Gastroesophageal sphincter (tissue), 4 donors: ENCODE measurements at places on chromosomes 1 and 21. TPM values are rescaled to one million over a fixed set of nuclear protein-coding genes. Genes with fewer than 3 reads are reported as not detected.
A peak's percentile ranks its signal among the peaks of the same experiment; 100 is the strongest.

The GJA5 gene
- total RNA-seq: 3.9 TPM

- peak; percentile 55 for ATAC-seq
Observed at GRCh38 chr1:224433701-224434672, 610 bp downstream of the WDR26 start.

DNA sequence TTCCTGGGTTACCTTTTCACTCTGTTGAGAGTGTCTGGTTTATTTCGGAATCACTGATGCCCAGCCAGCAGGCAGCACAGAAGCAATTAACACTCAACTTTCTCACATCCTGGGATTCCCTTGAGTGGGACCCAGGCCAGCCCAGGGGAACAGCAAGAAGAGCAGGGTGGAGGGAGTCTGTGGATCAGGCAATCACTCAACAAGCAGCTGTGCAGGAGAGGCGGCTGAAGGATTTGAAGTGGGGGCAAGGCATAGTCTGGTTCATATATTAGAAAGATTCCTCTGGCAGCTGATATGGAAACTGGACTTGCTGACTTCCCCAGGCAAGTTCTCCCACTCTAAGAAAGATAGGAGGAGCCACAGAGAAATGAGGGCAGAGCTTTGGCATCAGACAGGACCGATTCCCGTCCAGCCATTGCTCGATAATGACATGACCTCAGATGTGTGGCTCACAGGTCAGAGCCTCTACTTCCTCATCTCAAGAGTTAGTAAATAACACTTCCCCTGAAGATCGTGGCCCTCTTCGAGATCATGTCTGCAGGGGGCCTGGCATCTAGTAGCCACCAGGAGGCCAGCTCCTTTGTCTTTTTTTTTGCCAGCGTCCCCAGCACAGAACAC lies 12.4 kb downstream of the EPHA8 start:
- ATAC-seq: no peak

GRCh38 chr1:28864695-28865094 lies 49.7 kb upstream of the EPB41 start:
- no peak for ATAC-seq

DNA sequence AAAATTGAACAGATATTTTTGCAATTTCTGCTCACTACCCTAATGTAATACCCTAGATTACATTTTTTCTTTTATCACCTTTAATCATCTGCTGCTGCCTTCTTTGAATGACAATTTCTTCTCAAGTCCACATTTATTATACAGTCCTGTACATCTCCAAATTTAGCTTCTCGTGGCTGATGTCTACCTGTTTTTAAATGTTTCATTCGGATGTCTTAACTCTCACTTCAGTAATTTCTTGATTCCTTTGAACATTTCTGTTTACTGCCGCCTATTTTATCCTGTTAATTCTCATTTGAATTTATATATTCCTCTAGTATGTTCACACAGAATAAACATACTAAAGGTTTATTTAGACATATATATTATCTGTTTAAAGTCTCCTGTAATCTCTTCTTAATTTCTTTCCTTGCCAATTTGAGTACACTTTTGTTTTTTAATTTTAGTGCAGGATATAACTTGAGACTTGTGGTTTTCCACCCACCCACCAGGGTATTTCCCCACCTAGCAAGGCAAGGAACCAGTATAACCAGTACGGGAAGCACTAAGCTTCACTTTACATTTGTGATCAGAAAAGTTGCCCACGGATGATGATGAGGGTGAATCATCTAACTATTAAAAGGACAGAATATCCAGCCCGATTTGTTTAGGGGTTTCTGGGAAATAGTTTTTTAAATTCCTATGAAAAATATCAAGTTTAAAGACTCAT lies 12.7 kb downstream of the INSL5 start:
- no peak for ATAC-seq

- ATAC-seq: no peak
Observed at GRCh38 chr1:201930137-201930536, 16.2 kb downstream of the LMOD1 start.

GRCh38 chr1:42929434-42930177 lies 29.1 kb downstream of the SLC2A1 start:
- ATAC-seq: no peak

DNA sequence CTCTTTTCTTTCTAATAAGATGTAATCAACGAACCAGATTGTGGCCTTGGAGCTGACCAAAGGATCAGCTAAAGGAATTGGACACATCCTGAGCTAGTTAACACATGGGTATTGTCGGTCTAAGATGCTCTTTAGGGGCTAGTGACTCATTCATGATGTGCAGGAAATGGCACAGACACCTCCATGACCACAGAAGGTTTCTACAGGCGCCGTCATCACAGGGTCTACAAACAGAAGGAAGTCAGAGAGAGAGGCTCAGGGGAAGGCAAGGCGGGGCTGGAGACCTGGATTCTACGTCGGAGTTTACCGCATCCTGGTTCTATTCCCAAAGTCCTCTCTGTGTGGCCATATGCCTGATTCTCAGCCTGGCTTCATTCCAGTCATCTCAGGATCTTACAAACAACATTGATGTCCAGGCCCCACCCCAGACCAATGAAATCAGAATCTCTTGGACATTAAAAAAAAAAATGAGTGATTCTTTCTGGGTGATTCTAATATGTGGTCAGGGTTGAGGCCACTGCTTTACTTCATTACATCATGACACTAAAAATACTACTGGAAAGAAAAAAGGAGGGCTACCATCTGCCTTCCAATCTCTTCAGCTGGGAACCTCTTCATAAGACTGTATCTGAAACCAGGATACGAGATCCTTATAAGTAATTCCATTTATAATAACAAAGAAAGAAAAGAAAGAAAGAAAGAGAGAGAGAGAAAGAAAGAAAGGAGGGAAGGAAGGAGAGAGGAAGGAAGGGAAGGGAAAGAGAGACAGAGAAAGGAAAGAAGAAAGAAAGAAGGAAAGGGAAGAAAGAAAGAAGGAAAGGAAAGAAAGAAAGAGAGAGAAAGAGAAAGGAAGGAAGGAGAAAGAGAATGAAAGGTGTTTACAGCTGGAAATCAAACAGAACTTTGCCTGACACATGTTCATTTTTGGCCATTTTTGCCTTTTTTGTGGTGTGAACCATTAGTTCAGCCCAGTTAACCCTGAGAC lies 11.6 kb upstream of the KCNJ15 start:
- no peak for ATAC-seq

The GBP1 gene
- 28.1 TPM for total RNA-seq

DNA sequence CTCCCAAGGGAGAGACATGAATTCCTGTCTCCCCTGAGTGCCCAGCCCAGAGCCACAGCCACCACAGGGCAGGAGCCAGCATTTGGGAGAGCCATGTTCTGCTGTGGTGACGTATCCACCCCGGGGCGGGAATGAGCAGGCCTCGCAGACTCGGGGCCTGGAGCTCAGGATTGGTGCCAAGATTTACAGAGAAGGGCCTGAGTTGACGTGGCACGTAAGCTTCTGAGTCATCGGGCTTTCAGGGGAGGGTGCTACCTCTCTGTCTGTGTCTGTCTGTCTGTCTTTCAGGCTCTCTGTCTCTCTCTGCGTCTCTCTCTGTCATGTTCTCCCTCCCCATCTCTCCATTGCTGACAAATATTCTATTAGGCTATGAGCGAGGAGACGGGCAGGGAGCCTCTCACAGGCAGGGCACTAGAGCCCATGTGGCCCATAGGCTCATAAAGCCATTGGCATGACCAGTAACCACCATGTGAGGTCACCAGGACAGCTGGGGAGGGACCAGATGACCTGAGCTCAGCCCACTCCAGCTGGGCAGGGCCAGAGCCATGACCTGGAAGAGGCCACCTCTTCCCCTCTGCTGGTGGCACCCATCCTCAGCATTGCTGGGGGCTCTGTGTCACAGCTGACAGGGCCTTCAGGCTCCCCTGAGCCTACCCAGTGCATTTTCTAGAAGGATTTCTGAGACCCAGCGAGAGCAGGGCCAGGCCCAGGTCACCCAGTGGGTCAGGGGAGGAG lies 300.0 kb upstream of the VAMP3 start:
- ATAC-seq: peak; percentile 84
